HFFc6 (cell line): ENCODE measurements at places on chromosomes 2 and 18.

GRCh38 chr18:35197296-35197695 lies 43.5 kb upstream of the ZNF397 start:
- DNase-seq: no peak

GRCh38 chr18:46856973-46857372 lies 60.3 kb downstream of the PIAS2 start:
- no peak for DNase-seq

DNA sequence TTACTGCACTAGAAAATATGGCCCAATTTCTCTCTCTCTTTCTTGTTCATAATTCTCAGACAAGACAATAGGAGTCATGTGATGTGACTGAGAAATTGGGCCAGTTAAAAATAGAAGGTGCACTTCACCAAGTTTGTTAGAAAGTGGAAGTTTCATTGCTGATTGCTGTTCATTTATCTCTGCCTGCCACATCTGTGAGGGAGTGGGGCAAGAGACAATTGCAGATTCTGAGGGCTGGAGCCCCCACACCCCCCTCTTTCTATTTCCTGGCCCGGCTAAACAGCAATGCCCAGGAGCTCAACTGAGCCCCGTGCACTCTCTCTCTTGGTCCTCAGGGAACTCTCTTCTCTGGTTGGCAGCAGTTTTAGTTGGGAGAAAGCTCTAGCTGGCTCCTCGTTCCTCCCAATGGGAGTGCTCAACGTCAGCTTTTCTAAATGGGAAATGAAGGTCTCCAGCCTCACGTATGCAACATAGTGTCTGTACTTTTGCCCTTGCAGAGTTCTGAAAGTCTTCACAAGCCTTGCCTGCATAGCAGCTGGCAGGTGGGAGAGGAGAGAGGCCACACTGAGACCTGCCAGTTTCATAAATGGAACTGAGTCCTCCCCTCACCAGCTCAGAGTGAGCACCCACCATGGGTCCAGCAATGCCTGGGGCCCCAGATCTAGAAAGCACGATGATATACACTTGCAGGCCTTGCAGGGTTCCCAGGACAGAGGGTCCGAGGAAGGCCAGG lies 115.7 kb downstream of the MYCN start:
- DNase-seq: no peak

DNA sequence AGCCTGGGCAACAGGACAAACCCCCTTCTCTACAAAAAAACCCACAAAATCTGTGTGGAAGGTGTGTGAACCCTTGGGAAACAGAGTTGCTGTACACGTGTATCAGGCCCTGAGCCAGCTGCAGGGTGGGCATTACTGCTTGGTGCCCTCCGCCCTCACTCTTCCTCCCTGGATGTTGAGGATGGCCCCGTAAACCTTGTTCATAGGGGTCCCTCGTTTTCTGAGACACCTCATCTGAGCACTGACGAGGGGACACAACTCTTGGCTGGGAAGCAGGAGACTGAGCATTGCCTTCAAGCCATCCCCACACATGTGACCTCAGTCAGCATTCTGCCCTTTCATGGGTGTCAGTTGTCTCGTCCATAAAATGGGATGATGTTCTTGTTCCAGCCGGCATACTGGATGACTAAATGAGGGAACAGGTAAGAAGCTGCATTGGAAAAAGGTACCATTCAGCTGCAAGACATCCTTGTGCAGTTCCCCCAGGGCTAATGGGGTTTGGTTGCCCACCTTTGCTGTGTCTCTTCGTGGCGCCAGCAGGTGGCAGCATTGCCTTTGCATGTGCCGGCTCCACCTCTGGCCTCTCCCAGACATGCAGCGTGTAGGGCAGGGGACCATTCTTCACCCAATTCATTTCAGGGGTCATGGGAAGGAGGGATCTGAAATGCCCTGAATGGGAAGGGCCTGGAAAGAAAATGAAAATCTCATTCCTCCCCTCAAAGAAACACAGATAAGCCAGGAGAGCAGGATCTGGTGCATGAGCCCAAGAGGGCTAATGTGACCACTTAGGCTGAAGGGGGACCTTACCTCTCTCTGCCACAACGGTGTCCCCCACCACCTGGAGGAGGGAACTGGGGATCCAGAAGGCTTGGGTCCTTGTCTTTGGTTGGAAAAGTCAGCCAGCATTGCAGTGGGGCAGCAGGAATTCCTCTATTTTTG lies 36.4 kb upstream of the HAAO start:
- DNase-seq: peak; percentile 50

GRCh38 chr2:194203898-194204297 lies 1453.1 kb upstream of the SLC39A10 start:
- DNase-seq: no peak

DNA sequence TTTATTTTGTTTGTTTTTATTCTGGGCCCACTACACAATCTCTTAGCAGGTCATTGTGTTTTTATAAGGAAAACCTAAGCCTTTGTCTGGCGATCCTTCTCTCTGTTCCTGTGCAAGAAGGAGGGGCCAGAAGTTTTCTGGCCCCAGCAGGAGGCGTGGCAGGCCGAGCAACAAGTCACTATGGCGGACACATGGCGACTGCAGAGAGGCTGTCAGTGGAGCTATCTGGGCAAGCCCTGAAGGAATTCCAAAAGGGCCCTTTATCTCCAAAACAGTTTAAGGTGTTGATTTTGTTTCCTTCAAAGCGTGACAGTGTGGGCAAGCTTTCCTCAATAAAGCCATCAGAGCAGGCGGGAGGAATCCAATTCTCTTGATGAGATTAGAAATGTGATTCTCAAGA lies 118.8 kb upstream of the CTAGE1 start:
- DNase-seq: no peak

- no peak for DNase-seq
These were observed 31.2 kb upstream of the EN1 start for GRCh38 chr2:118878531-118879149.

GRCh38 chr2:229612384-229612971 lies 101.9 kb downstream of the DNER start:
- no peak for DNase-seq

- peak; percentile 44 for DNase-seq
These were observed 17.1 kb upstream of the VPS4B start for GRCh38 chr18:63439334-63439733.

DNA sequence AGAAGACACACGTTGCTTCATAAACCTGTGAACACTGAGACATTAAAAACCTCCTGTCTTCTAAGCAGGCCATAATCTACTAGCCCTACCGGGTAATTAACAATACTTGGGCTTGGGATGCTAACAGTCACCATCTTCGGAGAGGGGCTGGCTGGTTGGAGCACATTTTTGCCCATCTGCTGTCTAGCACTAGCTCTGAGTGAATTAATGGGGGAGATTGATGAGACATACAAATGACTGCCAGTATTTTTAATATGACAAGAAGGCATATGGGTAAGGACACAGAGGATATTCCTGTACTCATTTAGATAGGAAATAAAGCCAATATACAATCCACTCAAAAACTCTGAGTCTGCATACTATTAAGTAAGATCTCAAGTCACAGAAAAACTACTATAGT lies 651.6 kb upstream of the SOX11 start:
- DNase-seq: no peak

DNA sequence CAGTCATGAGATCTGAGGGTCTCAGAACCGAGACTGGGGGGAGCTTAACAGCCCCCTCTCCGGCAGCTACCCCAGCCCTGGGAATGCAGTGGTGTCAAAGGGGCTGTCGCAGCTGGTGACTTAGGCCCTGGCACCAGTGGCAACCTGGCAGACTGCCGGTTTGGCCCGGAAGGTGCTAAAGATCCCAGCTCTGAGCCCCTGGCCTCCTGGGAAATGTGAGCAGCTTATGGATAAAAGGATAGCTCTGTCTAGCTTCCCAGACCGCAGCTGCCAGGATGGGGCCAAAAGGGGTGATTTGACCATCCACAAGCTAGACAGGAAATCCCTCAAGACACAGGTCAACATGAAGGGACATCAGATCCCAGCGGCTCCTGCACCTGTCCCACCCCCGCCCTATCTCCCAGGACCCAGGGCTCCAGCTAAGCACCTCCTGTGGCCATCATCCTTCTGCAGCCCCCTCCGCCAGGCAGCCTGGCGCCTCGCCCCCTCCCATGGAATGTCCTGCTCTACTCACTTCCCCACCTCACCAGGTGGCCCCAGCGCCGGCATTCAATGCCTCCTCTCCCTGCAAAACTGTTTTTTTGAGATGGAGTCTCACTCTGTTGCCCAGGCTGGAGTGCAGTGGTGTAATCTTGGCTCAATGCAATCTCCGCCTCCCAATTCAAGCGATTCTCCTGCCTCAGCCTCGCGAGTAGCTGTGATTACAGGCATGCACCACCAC lies 33.2 kb upstream of the EFHD1 start:
- no peak for DNase-seq

DNA sequence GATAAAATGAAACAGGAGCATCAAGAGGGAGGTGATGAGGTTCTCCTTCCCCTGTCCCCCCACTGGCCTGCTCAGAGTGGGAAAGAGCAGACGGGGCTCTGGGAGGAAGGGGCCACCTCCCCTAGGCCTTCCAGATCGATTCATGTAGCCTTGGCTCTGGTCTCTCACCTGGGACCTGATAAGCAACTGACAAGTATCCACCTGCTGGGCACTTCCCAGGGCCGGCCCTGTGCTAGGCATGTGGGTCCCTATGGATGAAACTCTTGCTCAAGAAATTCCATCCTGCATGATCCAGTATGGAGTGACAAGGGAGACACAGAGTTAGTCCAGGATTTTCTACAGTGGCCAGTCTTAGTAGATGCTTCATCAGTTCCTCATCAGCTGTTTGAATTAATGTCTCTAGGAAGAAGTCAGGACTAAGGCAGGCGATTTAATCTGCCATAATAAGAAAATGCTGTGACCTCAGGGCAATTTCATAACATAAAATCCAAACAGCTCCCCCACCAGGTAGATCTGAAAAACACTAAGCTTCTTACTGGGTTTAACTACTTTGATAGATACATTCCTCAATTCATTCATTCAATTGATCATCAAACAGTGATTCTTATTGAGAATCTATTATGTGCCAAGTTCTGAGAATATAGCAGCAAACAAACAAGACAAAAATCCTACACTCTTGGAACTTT lies 44.7 kb upstream of the ZFP36L2 start:
- no peak for DNase-seq

GRCh38 chr2:162320864-162321517 lies 2.5 kb upstream of the IFIH1 start:
- DNase-seq: no peak

DNA sequence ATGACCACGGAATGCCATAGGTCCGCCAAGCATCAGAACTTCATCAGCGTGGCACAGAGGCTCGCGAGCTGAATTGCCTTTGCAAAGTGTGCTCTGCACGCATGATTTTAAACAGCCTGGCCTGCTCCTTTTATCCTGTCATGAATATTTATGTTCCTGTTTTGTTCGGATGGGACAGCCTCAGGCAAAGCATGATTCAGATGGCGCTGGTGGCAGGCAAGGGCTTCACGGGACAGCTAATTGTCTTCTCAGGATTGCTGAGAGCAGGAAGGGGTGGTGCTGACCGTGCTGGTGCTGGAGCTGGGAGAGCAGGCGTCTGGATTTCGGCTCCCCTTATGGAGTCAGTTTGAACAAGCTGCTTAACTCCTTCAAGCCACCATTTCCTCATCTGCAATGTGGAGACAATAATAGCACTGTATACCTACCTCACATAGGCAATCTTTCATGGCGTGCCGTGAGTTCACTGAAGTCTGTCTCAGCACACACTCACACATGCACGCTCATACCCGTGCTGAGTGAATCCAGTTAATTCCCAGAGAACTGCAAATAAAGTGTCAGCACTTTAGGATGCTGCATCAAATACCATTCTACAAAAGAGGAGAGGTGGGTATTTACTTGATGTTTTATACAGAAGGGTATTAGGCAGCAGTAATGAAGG lies 79.7 kb upstream of the APCDD1 start:
- peak; percentile 86 for DNase-seq

DNA sequence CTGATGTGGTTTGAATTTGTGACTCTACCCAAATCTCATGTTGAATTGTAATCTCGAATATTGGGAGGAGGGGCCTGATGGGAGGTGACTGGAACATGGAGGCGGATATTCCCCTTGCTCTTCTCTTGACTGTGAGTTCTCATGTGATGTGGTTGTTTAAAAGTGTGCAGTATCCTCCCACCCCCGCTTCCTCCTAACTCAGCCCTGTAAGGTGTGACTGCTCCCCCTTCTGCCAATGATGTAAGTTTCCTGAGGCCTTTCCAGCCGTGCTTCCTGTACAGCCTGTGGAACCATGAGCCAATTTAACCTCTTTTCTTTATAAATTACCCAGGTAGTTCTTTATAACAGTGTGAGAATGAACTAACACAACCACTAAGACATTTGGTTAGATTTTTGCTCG lies 458.4 kb downstream of the THSD7B start:
- DNase-seq: no peak

- DNase-seq: peak; percentile 22
These were observed 20.1 kb upstream of the LTBP1 start for GRCh38 chr2:32926708-32927084.

- no peak for DNase-seq
These were observed 619.6 kb downstream of the FBXO15 start for GRCh38 chr18:73528066-73528465.

GRCh38 chr2:217166241-217166850 lies 306.5 kb upstream of the TNP1 start:
- DNase-seq: peak; percentile 32

- no peak for DNase-seq
These were observed 196.2 kb downstream of the SMAD7 start for GRCh38 chr18:48754559-48754958.

DNA sequence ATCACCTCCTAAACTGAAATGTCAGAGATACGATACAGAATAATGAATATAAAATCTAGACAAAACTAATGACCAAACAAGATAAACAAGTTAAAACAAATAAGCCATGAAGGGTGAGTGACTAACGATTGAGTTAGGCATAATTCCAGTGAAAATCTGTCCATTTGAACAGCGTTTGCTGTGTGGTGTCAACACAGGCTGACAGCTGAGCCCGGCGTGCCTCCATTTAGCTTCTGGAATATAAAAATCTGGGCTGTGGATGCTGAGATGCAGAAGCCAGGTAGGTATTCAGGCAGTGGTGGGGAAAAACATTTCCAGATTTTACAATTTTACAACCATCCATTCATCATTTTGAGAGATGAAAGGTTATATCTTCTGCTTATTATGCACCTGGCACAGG lies 2041.4 kb upstream of the CELF4 start:
- DNase-seq: no peak
